GM04503 (cell line): ENCODE measurements at places on chromosomes 4 and X.

DNA sequence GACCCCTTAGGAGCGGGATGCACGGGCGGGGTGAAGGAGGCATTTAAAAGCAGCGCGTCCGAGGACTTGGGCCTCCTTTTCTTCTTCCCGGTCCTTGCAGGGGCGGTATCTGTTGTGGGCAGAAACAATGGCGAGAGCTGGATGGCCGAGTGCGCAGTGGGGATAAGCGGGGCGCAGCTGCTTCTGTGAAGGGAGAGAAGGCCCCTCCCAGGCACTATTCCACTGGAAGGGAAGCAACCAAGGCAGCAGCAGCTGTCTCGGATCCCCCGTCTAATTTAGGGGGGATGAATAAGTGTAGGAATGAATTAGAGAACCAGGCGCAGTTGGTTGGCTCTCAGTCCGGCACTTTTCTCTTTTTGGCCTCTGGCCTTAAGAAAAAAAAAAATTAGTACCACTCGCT, 995 bp downstream of the SMARCA5 start:
- DNase-seq = peak; percentile 12

- DNase-seq = no peak
Measured at GRCh38 chr4:11471618-11472017, 42.9 kb upstream of the HS3ST1 start.

DNA sequence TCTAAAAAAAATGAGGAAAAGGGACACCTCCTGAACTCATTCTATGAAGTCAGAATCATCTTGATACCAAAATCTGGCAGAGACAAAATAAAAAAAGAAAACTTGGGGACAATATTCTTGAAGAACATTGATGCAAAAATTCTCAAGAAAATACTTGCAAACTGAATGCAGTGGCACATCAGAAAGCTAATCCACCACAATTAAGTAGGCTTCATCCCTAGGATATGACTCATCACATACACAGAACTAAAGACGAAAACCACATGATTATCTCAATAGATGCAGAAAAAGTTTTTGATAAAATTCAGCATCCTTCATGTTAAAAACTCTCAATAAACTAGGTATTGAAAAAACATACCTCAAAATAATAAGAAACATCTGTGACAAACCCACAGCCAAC, 98.3 kb downstream of the FAM47B start:
- no peak for DNase-seq

DNA sequence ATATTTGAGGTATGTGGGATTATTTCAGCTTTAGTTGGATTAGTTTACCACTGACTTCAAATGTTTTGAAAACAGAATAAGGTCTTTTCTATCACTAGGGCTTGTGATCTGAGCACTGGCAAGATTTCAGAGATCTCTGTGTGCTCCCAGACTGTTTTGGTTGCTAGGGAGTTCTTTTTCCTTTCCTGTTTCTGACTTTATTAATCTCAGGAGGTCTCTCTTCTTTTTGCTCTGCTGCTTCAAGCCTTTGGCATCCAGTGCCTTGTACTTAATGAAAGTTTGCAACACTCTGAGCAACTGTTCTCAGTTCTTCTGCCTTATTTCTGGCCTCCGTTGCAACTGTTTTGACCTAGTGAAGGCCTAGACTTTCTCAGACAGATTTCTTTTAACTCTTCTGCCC, 32.1 kb upstream of the PAQR3 start:
- no peak for DNase-seq

DNA sequence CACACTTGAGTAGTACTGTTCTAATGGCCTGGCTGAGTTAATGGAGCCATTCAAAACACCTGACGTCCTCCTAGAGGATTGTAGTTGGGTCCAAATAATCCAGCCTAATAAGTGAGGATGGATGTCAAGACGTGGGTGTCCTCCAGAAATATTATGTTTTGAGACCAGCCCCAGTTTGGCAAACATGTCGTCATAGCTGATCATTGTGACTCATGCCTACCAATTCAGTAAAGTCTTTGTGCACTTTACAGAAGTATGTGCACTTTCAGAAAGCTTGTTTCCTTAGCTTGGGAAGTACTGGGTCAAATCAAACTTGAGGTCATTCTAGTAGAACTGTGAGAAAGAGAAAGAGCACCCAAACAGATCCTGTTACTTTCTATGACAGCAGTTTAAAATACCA, 37.6 kb upstream of the GLRA2 start:
- DNase-seq = no peak

GRCh38 chr4:173318648-173319211, 15.4 kb downstream of the HMGB2 start:
- no peak for DNase-seq

DNA sequence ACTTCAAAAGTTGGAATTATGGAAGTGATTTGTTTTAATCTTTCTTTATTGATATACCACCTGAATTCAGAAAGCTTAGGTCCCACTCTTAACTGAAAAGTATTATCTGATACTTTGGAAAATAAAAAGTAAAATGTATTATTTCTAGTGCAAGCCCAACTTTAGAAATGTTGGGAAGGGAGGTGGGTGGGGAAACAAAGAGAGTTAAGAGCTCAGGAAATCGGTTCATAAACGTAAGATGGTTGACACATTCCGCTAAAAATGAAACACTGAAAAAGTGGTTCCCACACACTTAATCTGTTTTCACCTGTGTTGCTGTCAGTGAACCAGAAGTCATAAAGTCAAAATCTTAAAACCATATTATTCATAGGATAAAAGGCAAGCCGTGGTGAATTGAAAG, 237.4 kb downstream of the BANK1 start:
- no peak for DNase-seq

- DNase-seq = no peak
Measured at GRCh38 chr4:45302828-45303227, 576.5 kb upstream of the GNPDA2 start.

- no peak for DNase-seq
Measured at GRCh38 chr4:185457136-185457535, 14.4 kb downstream of the CCDC110 start.

DNA sequence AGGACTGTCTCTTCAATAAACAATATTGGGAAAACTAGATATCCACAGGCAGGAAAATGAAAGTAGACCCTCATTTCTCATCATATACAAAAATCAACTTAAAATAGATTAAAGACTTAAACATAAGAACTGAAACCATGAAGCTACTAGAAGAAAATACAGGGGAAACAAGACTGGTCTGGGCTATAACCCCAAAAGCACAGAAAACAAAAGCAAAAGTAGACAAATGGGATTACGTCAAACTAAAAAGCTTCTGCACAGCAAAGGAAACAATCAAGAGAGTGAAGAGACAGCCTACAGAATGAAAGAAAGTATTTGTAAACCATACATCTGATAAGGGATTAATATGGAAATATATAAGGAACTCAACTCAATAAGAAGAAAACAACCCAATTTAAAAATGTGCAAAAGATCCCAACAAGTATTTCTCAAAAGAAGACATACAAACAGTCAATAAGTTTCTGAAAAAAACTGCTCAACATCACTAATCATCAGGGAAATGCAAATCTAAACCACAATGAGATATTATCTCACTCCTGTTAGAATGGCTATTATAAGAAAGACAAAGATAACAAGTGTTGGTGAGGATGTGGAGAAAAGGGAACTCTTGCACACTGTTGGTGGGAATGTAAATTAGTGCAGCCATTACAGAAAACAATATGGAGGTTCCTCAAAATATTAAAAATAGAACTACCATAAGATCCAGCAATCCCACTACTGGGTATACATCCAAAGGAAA, 325.3 kb upstream of the RASGEF1B start:
- DNase-seq = no peak

GRCh38 chrX:47662144-47662657, 3.2 kb upstream of the UXT start:
- peak; percentile 95 for DNase-seq

- DNase-seq = no peak
Measured at GRCh38 chrX:105221374-105221773, 880 bp upstream of the TEX13A start.

DNA sequence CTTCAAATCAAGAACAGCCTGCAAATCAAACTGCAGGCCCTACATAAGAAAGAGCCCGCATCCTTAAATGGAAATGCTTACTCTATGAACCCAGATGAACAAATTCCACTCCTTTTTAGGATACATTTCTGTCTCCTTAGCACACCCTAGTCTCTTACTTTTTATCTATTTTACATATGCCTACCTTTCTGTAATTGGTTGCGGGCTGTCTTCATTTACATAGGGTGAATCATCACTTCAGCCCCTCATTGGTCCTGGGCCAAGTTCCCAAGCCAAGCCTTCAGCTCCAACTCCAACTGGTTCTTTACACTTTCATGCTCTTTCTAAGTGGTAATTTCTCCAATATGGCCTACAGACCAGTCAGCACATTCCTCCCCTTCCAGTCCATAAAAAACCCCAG, 219.3 kb downstream of the TRAM1L1 start:
- no peak for DNase-seq

GRCh38 chr4:2070421-2071251, 11.5 kb downstream of the NAT8L start:
- DNase-seq = no peak

- DNase-seq = no peak
Measured at GRCh38 chr4:188076169-188076568, 33.2 kb downstream of the TRIML2 start.

DNA sequence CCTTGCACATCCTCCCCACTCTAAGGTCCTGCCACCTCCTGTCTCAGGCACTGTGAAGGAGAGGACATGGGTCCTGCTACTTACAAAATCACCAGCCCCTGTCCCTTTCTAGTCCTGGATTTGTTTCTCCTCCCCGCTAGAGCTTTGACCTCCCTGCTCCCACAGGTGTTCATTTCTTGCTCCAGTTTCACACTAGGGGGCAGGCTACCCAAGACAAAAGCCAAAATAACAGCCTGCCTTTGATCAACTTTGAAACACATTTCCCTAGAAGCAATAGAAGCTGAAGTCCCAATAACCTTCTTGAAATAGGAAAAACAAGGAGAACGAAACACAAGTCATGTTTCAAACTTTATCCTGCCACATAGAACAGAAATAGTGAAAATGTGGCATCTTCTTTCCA, 164.4 kb downstream of the QDPR start:
- no peak for DNase-seq
